ENCODE measurements at places on chromosomes 5 and 9. TPM values are rescaled to one million over a fixed set of nuclear protein-coding genes. Genes with fewer than 3 reads are reported as not detected.

Gene ABLIM3
- 1.3 TPM for polyA plus RNA-seq

Gene DRD1
- polyA plus RNA-seq: not detected

DNA sequence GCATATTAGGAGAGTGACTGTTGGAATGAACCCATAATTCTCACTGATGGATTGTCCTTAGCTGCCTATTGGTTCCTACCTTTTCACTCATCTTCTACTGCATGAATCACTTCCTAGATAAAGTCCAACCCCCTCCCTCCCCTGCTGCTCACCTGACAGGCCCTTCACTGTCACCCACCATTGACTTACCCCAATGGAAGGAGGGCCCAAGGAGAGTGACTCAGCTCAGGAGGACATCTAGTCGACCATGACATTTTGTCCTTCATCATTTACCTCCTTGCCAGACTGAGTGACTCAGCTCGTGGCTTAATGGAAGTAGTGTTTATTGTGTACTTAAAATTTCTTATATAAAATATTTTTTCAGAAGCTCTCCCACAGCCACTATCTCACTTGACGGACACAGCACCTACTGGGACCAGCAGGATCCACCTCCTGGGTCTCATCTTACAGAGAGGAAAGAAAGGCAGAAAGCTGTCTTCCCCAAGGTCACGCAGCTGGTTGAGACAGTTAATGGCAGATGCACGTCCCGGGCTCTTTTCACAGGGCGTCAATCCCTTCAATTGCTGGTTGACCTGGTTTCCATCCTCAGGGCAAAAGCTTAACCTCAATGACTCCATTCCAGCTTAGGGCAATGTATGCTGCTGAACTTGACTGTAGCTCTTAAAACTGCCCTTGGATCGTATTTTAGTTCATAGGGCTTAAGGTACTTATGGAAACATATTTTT, 142.3 kb downstream of the MARCHF11 start:
- no peak for DNase-seq

DNA sequence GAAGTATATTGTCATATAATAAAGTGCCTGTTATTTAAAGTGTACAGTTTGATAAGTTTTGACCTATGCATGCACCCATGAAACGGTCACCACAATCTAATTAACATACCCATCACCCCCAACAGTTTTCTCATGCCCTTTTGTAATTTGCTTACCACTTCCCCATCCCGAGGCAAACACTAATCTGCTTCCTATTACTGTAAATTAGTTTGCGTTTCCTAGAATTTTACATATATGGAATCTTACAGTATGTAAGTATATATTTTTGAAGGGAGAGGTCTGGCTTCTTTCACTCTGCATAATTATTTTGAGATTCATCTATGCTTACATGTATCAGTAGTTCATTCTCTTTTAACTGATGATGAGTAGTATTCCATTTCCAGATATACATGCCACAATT, 56.5 kb downstream of the AMBP start:
- no peak for DNase-seq

- no peak for DNase-seq
Observed at GRCh38 chr9:78669591-78669990, 372.7 kb downstream of the PSAT1 start.

- DNase-seq: no peak
Observed at GRCh38 chr5:57405984-57406383, 76.6 kb downstream of the ACTBL2 start.

DNA sequence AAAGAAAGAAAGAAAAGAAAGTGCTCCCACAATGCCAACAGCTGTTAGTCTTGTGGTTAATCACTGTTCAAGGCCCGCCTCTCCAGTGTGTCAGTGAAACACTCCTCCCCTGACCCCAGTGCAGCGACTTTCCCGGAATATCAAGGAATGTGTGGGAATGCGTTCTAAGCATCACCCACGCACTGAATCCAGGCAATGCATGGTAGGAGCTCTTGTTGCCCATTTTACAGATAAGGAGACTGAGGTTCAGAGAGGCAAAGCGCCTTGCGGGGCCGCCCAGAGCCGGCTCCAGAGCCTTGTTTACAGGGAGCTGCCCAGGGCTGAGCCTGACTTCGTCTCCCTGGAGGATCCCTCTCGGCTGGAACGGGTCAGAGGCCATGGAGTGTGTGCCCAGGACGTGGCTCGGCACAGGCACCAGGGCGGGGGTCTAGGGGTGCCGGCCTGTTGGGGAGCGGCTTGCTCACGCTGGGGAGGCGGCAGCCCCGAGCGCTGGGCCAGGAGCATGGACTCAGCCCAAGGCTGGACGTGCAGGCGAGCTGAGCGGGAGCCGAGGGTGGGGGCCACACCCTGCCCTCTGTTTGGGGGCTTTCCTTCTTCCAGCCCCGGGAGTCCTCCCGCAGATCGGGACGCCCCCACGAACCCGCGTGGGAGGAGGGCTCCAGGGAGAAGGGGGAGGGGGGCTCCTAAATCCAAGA, 823 bp downstream of the ST6GALNAC6 start:
- no peak for DNase-seq

Data from renal cortex interstitium (tissue), 15 donors.